ENCODE measurements at places on chromosomes 3 and 15.
A peak's percentile ranks its signal among the peaks of the same experiment; 100 is the strongest.

DNA sequence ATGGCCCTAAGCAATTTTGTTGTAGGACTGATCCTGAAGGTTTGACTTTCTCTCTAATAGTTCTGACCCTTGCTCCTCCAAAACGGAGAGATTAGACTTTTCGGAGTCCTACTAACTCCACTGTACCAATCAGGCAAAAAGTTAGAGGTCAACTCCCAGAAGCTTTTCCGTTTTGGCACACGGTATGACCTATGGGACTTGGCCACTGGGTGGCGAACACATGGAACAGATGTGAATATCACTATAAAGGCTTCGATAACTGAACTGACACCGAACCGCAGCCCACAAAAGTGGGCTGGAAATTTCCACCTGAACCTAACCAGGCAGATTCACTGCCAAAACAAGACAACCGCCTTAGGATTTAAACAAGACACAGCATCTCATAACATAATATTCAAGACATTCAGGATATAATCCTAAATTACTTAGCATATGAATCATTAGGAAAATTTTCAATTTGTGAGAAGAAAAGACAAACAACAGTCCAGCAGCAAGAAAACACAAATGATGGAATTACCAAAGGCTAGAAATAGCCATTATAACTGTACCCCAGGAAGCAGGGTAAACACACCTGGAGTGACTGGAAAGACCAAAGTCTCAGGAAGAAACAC lies 12.2 kb upstream of the TM2D3 start:
- DNase-seq: no peak

GRCh38 chr3:158672215-158673176 lies at the start of gene LXN:
Gene LXN (minus strand): TSS chr3:158672648. CDS start chr3:158672478, 170 bp downstream.
- DNase-seq: peak; percentile 42

GRCh38 chr15:80871858-80872257 lies 92.7 kb downstream of the CEMIP start:
- DNase-seq: no peak

GRCh38 chr3:9102240-9102981 lies 139.1 kb upstream of the RAD18 start:
- no peak for DNase-seq

DNA sequence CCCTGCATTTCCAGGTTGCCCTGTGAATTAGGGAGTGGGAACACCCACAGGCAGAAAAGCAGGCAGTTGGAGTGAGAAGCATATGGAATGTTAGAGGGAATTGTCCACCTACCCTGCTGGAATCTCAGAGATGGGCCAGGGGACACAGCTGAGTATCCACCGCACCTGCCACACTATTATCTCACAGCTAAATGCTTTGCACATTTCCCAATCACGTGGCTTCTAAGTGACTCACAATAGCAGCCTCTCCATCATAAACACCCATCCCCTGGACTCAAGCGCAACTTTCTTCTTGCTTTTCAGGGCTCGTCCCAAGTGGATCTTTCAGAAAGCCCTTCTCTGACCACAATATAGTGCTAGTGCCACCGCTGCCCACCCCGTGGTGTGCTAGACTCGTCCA lies 389.0 kb upstream of the LMCD1 start:
- DNase-seq: no peak

GRCh38 chr3:27681249-27681748 lies 40.8 kb downstream of the EOMES start:
- no peak for DNase-seq

DNA sequence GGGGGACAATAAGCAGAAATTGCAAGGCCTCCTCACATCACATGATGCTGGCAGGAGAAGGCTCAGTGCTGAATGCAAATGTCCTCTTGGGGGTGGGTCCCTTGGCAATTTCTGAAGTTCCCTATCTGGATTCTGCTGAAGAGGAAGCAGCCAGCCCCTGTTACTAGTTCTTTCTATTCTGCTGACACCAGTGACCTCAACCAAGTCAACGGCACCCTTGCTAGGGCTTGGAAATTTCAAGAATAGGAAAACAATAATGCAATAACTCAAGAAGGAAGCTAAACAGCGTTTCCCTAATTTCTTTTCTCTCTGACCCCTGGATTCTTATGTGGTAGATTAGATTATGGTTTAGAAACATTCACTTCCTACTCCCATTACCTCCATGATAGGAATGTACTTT lies 46.2 kb upstream of the FOXP1 start:
- DNase-seq: no peak

DNA sequence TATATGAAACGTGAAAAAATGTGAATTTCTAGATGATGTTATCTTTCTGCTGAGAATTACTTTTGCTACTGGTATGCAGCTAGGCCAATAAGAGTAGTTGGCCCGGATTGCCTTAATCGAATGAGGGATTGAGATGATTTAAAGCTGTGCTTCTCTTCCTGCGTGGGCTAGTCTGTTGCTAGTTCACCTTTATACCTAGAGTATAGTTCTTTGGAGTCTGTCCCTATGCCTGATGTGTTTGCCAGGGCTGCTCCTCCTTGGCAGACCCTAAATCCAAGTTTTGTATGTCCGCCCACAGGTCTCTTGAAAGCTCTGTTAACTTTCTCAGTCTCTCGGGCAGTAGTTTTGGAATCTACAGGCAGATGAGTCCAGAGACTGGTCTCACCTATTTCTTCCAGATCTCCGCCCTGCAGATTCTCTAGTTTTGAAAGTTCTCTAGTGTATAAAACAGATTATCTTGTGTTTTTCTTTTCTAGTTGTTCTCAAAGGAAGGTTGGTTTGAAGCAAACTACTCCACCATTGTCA lies 64.9 kb downstream of the MEF2A start:
- DNase-seq: no peak

GRCh38 chr3:71172189-71172588 lies 411.3 kb downstream of the FOXP1 start:
- no peak for DNase-seq

DNA sequence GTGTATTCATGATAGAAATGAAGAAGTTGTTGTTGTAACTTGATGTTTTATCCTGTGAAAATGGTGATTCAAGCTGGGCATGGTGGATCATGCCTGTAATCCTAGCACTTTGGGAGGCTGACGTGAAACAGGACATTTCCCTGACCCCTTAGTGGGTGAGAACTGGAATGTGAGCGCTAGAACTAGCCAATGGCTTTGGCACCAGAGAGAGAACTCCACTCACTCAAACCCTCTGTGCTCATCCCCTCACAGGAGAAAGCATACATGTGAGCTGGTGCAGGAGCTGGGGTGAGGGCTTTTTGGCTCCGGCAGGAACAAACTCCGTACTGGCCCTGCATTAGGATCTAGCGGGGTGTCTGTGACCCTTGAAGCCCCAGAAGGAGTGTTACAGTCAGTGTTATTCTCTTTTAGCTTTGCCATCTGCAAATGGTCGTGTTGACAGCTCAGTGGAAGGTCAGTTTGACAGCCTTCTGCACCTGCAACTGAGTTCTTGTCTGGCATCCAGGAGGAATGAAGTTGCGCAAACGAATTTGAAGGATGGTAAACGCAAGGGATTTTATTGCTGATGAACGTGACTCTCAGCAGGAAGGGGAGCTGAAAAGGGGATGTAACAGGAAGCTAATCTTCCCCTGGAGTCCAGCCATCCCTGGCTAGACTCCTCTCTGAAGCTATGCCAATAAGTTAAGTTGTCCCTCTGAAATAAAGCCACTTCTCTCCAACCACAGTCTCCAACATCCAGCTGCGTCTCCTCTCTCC lies 1016.6 kb upstream of the CADM2 start:
- DNase-seq: no peak

- DNase-seq: no peak
Observed at GRCh38 chr15:74196175-74196574, 6.4 kb downstream of the STRA6 start.

GRCh38 chr3:169847896-169848295 lies 21.8 kb downstream of the LRRC31 start:
- DNase-seq: no peak

DNA sequence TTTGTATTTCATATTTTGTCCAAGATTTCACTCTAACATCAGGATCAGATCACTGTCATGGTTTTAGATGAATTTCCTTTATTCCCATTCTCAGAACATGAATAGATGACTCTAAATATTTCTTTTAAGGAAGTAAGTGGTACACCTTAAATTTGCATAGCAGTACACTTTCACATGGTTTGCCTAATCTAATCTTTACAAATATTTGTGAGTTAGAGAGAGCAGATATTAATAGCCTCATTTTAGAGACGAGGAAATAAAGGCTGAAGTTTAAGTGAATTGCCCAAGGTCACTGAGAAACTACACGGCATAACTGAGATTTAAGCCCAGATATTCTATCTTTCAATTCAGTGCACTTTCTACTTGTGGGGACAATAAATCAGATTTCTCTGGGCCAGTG lies 14.2 kb downstream of the TERC start:
- no peak for DNase-seq

DNA sequence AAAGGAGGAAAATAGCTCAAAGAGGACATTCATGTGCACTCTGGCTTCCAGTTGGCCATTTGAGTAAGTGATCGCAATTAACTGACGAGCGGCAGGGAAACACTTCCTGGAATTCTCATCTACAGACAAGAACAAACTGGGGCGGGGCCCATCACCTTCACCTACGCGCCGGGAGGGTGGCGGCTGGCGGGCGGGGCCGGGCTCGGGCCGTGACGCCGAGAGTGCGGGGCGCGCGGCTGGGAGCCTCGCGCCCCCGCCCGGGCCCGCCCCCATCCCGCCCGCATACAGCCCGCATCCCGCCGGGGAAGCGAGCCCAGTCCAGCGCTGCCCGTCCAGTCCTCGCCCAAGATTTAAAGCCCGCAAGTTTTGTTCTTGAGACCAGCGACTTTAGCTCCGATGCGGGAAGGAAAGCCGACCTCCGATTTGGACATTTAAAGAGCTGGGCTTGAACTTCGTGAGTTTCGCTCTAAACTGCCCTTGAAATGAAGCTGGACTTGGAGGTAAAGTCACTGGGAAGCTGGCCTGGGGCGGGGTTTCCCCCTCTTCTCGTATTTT lies at the start of gene B3GNT5:
Gene B3GNT5 (plus strand): TSS at position 281 of the 555 bp plus-strand sequence. CDS start 16,546 bp downstream, outside the sequence.
- no peak for DNase-seq

DNA sequence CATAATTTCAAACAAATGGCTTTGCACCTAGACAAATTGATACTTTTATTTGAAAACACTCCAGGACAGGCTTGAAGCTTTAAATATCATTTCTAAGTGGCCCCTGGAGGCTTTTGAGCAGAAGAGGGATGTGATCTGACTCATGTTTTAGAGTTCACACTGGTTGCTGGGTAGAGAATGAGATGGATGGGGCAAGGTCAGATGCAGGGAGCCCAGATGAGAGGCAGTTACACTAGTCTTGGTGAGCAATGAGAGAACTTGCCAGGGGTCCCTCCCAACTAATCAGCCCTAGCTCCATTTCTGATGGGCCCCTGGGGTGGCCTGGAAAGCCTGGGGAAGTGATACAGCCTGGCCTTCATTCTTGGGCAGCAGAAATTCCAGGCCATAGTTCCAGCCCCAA lies 190.4 kb downstream of the MEGF11 start:
- DNase-seq: no peak

DNA sequence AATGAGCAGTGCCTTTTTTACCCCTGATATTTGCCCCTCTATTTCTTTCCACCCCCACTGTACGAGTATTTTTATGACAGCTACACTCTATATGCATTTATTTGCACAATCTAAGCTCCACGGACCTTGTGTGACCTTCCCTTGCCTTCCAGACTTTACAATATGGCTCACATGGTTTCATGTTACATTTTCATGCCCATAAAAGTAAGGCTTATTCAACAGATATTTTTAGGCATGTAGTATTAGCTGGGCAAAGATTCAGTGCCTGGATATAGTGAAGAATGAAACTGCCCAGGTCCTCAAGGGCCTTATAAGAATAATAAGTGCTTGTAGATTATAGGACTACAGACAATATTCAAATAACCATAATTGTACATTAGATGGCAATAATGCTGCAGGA lies 481.9 kb upstream of the CNTN4 start:
- no peak for DNase-seq

- DNase-seq: no peak
Observed at GRCh38 chr3:113105966-113106660, 105.2 kb upstream of the BOC start.

DNA sequence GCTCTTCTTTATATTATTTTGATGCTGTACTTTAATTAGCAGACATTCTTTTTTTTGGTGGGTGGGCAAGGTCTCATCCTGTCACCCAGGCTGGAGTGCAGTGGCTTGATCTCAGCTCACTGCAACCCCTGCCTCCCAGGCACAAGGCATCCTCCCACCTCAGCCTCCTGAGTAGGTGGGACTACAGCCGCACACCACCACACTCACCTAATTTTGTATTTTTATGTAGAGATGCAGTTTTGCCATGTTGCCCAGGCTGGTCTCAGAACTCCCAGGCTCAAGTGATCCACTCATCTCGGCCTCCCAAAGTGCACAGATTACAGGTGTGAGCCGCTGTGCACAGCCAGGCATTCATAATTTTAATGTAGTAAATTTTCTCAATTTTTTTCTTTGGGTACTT lies 608.1 kb downstream of the ZNF385D start:
- DNase-seq: no peak

GRCh38 chr3:46523556-46523955 lies 25.8 kb downstream of the RTP3 start:
- DNase-seq: no peak

DNA sequence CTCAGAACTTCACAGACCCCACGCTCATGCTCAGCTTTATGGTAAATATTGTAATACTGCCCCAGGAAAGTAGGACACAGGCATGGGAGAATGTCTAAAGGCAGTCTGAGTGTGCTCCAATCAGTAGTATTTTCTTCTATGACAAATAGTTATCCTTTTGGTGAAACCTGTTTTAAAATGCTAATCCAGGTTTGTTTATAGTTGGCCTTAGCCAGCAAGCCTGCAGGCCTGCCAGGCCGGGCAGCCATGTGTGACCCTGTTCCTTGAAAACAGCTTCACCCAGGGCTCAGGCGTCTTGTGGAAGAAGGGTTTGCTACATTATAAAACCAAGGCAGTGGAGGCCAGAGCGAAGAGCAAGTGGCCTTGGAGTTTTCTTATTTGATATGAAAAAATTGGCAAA lies 104.7 kb downstream of the SEMA6D start:
- DNase-seq: no peak

- DNase-seq: no peak
Observed at GRCh38 chr3:153165261-153165681, 3.2 kb downstream of the RAP2B start.

DNA sequence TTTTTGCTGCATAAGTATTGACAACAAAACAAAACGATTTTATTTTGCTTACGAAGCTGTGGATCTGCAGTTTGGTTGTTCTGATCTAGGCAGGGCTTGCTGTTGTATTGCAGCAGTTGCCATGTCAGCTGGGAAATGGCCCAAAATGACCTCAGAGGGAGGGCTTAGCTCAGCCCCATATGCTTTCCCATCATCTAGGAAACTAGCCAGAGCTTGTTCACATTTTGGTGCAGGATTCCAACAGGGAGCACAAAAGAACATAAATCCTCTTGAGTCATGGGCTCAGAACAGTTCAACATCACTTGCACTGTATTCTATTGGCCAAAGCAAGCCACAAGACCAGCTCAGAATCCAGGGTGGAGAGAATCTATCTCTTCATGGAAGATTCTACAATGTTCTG lies 42.2 kb upstream of the ROBO2 start:
- DNase-seq: no peak

DNA sequence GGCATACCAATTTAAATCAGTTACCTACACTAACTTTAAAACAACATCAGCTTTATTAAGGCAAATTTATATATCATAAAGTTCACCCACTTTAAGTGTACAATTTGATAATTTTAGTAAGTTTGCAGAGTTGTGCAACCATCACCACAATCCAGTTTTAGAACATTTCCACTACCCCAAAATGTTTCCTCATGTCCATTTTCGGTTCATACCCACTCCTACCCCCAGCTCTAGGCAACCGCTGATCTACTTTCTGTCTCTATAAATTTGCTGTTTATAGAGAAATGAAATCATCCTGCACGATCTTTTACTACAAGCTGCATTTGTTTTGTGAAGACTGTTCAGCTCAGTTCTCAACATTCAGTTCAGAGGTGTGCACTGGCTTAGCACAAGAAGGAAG lies 31.5 kb upstream of the FAM81A start:
- DNase-seq: no peak

GRCh38 chr15:25987638-25988037 lies 124.5 kb upstream of the ATP10A start:
- no peak for DNase-seq
